Nucleus accumbens (tissue), 56 donors: ENCODE measurements at places on chromosomes 12 and 14.

DNA sequence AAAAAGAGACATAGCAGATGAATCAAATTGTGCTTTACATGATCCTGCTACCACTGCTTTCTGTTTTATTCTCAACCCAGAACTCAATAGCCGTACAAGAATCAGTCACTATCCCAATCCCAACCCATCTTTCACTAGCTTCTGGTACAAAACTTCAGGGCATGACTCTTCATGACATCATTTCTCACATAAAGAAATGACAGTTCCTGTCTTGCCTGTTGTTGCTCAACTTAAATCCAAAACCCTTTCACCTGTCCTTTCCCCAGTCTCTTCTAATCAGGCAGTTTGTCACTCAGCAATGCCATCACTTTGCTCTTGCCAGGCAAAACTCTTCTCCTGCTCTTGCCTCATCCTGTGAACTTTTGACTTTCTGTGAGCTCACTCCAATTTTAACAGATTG is 962.8 kb downstream of the GALC start:
- DNase-seq, result no peak

GRCh38 chr12:52081263-52081733 is 1.8 kb downstream of the SMIM41 start:
- DNase-seq, result no peak

- no peak for DNase-seq
Observed at GRCh38 chr14:97233319-97233985, 436.3 kb downstream of the VRK1 start.

- DNase-seq, result no peak
Observed at GRCh38 chr14:105844810-105845724, 318.7 kb downstream of the TMEM121 start.

- DNase-seq, result no peak
Observed at GRCh38 chr14:74618078-74618952, 6.3 kb upstream of the LTBP2 start.

- no peak for DNase-seq
Observed at GRCh38 chr12:49750027-49750995, 9.0 kb downstream of the TMBIM6 start.

GRCh38 chr14:21070083-21070609 is at the start of gene ARHGEF40:
Gene ARHGEF40, plus strand, starts transcription at chr14:21070304. Its CDS starts 93 bp downstream, at chr14:21070397.
- peak; percentile 63 for DNase-seq

DNA sequence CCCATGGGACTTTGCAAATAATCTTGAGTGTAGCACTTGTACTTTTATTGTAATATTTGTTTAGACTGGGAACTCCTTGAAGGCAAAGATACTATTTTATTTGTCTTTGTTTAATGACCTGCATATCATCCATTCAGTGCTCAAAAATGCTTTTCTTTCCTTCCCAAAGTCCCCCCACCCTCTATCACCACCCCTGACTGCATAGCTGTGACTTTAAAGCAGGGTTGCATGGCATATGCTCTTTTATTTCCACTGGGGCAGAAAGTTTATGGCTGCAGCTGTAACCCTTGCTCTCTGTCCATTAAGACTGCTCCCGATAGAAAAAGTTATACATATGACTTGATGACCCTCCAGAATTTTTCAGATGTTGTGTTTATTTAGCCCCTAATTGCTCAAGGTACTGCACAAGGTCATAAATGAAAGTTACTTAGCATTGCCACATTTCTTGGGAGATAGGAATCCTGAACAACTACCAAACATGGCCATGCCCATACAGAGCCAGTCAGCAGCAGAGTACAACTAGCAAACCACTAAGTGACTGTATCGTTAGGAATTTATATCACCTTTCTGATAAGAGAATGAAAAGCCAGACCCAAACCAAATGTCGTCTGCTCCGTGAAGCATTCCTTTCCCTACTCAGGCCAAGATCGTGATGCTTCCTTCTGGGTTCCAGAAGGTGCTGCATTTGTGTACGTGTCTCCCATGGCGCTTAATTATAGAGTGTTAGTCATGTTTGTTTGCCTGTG is 114.3 kb downstream of the DIP2B start:
- no peak for DNase-seq

GRCh38 chr12:109871668-109872314 is 8.6 kb downstream of the GLTP start:
- no peak for DNase-seq

- DNase-seq, result no peak
Observed at GRCh38 chr14:30779210-30779609, 95.1 kb upstream of the COCH start.

GRCh38 chr14:69132513-69133181 is 20.3 kb downstream of the DCAF5 start:
- no peak for DNase-seq

DNA sequence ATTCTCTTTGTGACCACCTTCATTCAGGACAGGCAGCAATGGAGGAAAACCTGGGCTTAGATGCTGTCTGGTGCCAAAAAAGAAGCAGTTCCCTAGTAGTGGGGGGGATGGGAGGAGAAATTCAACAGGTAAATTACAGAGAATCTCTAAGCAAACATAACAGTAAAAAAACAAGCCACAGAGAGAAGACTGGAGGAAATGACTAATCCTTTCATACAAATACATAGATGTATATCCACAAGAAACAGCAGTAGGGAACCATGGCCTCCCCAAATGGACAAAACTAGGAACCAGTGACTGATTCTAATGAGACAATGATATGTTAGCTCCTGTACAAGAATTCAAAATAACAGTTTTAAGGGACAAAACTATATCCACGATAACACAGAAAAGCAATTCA is 513.0 kb downstream of the NAV3 start:
- no peak for DNase-seq

GRCh38 chr12:129304529-129304928 is 451.3 kb downstream of the GLT1D1 start:
- DNase-seq, result no peak

- no peak for DNase-seq
Observed at GRCh38 chr12:42981379-42981778, 391.8 kb upstream of the PRICKLE1 start.

- no peak for DNase-seq
Observed at GRCh38 chr14:99821519-99822508, 28.6 kb downstream of the EML1 start.

DNA sequence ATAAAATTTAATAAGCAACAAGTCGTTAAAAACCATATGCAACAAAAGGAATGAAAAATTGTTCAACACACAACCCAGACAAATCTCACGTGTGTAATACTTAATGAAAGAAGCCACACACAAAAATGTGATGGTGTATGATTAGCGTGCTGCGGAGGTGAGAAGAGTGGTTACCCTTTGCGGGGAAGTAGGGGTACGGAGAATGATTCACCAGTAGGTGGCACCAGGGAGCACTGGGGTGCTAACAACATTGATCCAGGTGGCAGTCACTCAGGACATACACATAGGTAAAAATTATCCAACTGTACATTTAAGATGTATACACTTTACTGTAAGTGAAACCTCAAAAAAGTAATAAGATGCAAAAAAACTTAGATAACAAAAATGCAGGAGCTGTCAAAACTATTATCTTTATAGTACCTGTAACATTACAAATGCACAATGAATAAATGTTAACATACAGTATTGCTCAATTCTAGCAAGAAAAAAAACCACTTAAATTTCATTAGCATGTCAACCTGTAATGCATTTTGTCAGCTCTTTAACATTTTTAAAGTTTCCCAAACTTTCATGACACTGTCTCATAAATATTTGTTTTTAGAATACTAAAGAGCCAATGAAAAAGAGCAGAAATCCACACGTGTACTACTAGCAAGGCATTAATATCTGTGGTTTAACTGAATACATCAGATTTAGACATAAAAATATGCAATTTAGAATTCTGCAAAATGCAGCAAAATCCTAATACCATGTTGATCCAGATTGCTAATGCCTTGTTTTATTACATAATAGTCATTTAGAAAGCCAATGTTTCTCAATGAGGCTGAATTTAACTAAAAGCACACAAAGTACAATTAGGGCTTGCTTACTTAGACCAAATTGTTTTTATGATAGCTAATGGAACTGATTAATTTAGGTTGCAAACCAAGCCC is 46.7 kb downstream of the TMCC3 start:
- no peak for DNase-seq

DNA sequence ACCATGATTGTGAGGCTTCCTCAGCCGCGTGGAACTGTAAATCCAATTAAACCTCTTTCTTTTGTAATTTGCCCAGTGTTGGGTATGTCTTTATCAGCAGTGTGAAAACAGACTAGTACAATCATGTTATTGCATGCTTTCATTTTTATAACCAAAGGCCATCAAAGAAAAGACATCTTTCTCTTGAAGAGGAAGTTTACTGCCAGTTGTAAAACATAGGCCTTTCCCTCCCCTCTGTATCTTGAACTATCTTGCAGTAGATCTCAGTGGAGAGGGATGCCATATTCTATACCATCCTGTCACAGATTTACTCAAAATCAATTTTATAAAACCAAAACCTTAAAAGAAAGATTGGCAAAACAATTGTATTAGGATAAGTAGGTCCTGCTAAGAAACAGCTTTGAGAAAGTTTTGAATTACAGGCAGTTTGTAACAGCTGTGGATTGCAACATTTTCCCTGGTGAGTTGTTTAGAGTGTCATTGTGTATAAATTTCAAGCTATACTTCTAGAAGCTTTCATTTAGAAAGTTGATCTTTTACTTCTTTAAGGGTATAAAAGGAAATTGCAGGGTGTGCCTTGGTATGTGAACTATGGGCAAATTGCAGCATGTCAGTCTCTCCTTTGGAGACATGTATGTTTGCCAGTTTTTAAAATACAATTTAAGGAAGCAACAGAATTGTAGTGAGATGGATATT is 128.0 kb downstream of the ATP23 start:
- DNase-seq, result no peak

DNA sequence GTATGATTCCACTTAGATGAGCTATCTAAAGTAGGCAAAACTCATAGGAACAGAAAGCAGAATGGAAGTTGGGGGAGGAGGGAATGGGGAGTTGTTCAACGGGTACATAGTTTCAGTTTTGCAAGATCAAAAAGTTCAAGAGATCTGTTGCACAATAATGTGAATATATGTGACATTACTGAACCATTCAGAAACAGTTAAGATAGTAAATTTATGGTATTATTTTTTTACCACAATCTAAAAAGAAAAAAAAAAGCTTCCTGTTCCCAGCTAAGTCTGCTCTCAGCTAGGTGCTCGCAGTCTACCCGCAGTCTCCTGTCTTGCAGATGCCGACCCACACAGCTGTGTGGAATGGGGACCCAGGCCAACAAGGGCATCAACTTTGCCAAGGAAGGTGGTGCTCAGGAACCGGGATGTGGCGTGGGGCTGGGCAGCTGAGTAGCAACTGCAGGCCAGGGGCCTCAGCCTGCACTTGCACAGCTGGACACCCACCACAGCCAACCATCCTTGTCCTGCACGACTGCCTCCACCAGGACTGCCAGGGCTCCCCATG is 15.3 kb upstream of the ANO6 start:
- DNase-seq, result no peak

DNA sequence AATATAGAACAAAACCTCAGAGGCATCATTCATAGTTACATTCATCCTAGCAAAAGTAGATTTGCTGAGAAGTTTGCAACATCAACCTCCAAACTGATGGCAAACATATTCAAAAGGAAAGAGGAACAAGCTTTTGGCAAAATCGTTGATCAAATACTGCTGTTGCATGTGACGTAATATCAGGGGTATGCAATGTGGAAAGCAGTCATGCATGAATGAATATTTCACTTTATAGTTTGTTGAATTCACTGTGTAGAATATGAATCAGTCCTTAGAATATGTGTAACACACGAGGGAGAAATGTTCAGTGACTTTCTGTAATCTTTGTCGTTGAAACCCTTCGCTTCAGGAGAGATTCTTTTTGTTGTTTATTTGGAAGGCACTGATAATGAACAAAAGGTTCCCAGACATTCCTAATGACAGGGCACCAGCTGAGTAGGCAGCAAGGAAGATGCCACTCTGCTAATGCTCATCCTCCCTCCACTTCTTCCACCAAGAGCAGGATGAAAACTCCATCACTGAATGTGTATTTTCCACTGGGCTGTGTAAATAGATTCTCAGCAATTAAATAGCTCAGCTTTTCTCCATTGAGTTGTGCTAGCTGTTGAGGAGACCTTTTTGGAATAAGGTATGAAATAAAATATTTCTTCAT is 126.1 kb downstream of the PELI2 start:
- no peak for DNase-seq

DNA sequence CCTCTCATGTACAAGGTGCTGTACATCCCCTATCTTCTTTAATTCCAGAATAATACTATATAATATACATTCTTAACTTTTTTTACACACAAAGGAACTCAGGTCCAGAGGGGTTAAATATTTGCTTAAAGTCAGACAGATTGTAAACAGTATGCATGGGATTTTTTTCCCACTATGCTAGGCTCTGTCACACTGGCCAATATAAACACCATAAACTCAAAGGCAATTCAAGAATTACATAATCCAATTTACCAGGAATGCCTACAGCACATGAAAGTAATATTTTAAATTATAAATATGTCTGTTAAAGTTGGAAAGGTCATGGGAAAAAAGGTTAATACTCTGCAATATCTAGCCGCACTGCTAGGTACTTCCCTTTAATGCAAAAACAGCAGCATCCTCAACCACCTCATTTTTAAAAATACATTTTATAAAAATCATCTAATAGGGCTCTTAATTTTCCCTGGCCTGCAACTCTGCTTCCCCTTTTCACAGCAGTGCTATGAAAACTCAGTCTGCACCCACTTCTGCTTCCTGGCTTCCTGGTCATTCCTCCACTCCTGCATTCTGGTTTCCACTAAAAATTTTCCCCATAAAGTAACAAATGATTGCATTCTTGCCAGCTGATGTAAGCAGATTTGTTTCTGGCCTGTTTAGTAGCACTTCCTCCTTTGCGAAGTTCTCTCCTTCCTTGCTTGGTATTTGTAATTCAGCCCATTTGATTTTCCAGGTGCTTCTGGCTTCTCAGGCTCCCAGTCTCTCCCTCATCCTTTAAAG is 128.1 kb downstream of the ITPR2 start:
- DNase-seq, result no peak

GRCh38 chr14:99579120-99579836 is 24.7 kb downstream of the CCDC85C start:
- DNase-seq, result no peak

DNA sequence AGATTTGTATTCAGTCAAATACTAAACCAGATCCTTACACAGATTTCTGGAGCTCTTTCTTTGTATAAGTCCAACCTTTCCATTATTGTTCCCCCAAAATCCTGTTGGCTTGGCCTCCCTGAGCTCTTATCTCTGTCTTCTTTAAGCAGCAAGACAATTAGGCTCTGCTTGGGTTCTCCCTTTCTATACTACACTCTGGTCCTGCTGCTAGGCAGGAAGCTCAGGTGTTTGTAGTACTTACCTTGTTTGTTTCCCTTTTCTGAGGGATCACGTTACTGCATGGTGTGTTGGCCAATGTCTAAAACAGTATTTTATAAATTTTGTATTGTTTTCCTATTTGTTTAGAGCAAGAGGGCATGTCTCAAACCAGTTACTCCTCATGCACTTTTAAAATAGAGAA is 192.9 kb downstream of the PRKD1 start:
- no peak for DNase-seq
